ENCODE measurements at places on chromosomes 16 and 17. TPM values are rescaled to one million over a fixed set of nuclear protein-coding genes. Genes with fewer than 3 reads are reported as not detected.

Gene LHX1
- polyA plus RNA-seq, result not detected

Gene XAF1
- polyA plus RNA-seq, result 0.50 TPM

Gene TEKT1
- polyA plus RNA-seq, result not detected

Gene KRTAP4-3
- not detected for polyA plus RNA-seq

Gene TERB1
- polyA plus RNA-seq, result not detected

Gene FSCN2
- polyA plus RNA-seq, result 1.1 TPM

Gene CFAP97D1
- polyA plus RNA-seq, result 0.03 TPM

Gene KRTAP9-2
- polyA plus RNA-seq, result not detected

Gene NPIPA2
- 0.23 TPM for polyA plus RNA-seq

Gene HOXB6
- 42.2 TPM for polyA plus RNA-seq

Gene RAB37
- not detected for polyA plus RNA-seq
